Esophagus squamous epithelium (tissue), 5 donors: ENCODE measurements at places on chromosomes 3 and 15.

- H3K27me3 ChIP-seq = no peaks in the 10 kb centered on the region
- no peak overlapping the region for H3K4me3 ChIP-seq
- H3K4me1 ChIP-seq = peaks cover 99% of the 10 kb centered on the region
- no peak for DNase-seq
- H3K36me3 ChIP-seq = no peaks in the 10 kb centered on the region
- H3K27ac ChIP-seq = peak overlapping the region; percentile 93
Observed at GRCh38 chr3:50241163-50241562, 5.2 kb downstream of the GNAI2 start.

- H3K4me1 ChIP-seq = peaks cover 26% of the 10 kb centered on the region
- no peak for DNase-seq
- no peaks in the 10 kb centered on the region for H3K36me3 ChIP-seq
Observed at GRCh38 chr15:66252685-66253417, 699 bp downstream of the MEGF11 start.

GRCh38 chr15:73293773-73294172 lies 75.0 kb downstream of the HCN4 start:
- H3K4me3 ChIP-seq = no peak overlapping the region
- no peaks in the 10 kb centered on the region for H3K36me3 ChIP-seq
- no peak for DNase-seq
- no peaks in the 10 kb centered on the region for H3K27me3 ChIP-seq
- no peaks in the 10 kb centered on the region for H3K4me1 ChIP-seq
- no peak overlapping the region for H3K27ac ChIP-seq

DNA sequence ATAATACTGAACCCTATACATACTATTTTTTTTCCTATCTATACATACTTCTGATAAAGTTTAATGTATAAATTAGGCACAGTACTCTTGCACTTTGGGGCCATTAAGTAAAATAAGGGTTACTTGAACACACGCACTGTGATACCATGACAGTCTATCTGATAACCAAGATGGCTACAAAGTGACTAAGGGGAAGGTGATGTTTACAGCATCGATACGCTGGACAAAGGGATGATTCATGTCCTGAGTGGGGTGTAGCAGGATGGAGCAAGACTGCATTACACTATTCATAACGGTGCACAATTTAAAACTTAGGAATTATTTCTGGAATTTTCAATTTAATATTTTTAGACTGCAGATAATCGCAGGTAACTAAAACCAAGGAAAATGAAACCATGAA lies 30.0 kb upstream of the SLC2A2 start:
- H3K4me1 ChIP-seq = no peaks in the 10 kb centered on the region
- H3K27me3 ChIP-seq = no peaks in the 10 kb centered on the region
- DNase-seq = no peak
- no peaks in the 10 kb centered on the region for H3K36me3 ChIP-seq
- H3K4me3 ChIP-seq = no peak overlapping the region
- H3K27ac ChIP-seq = no peak overlapping the region

DNA sequence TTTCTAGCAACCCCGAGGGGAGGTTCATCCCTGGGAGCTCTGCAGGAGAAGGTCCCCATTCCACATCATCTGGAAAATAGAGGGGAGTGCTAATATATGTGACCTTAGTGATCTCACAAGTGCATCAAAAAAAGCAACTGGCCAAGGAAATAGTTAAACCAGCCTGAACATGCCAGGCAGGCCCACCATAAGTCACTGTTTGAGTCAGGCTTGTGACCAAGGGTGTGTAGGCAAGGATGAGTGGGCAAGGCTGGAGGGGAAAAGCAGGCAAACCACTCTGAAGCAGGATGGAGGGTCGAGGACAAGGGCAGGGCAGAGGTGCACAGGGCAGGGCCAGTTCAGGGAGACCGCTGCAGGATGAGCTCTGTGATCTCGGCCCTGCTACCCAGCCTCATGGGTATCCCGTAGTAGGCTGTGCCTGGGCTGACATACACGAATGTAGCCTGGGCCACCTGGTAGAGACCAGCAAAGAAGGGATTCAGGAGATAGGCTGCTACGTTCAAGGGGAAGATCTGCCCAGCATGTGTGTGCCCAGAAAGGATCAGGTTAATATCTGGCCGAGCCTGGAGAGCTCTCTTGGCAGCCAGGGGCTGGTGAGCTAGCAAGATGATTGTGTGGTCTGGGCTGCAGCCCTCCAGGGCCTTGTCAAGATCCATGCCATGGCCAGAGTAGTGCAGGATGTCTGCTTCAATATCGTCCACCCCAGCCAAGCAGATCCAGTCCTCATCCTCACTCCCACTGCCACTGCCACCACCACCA lies 4.3 kb downstream of the GLB1 start:
- no peak overlapping the region for H3K27ac ChIP-seq
- H3K27me3 ChIP-seq = no peaks in the 10 kb centered on the region
- peaks cover 36% of the 10 kb centered on the region for H3K36me3 ChIP-seq
- H3K4me1 ChIP-seq = peaks cover 8% of the 10 kb centered on the region

- no peak for DNase-seq
- H3K4me1 ChIP-seq = no peaks in the 10 kb centered on the region
- no peak overlapping the region for H3K4me3 ChIP-seq
- H3K36me3 ChIP-seq = no peaks in the 10 kb centered on the region
- no peak overlapping the region for H3K27ac ChIP-seq
Observed at GRCh38 chr15:73787621-73788020, 34.5 kb upstream of the INSYN1 start.

GRCh38 chr15:87874896-87875711 lies 381.4 kb downstream of the NTRK3 start:
- H3K4me1 ChIP-seq = no peaks in the 10 kb centered on the region
- no peak for DNase-seq
- peaks cover under 1% of the 10 kb centered on the region for H3K27me3 ChIP-seq
- no peak overlapping the region for H3K4me3 ChIP-seq
- no peaks in the 10 kb centered on the region for H3K36me3 ChIP-seq
- H3K27ac ChIP-seq = no peak overlapping the region

DNA sequence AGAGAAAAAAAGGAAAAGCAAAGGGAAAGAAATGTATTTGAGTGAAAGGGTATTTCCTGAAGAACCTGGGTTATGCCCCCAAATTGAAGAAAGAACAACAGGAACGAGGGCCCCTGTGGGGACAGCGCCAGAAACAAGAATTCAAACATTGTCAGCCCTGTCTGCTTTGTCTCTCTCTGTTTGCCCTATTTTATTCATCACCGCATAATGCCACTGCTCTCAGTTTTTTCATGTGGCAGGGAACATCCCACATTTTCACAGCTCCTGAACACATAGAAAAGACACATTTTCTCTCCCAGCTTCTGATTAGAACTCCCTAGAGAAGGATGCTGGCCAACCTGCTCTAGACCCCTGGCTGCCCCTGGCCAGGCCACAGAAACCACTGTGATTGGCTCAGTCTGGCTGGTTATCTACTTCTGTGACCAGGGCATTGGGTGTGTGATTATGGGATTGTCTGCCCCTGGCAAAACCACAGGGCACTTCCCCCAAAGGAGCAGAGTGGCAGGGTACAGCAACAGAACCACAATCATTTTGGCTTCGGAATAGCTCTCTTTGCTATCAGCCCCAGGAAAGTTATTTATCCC lies 31.3 kb upstream of the CCDC54 start:
- no peaks in the 10 kb centered on the region for H3K4me1 ChIP-seq
- no peak overlapping the region for H3K4me3 ChIP-seq
- no peak overlapping the region for H3K27ac ChIP-seq
- DNase-seq = no peak
- no peaks in the 10 kb centered on the region for H3K27me3 ChIP-seq
